C1 segment of cervical spinal cord (tissue), 14 donors: ENCODE measurements at places on chromosomes 12 and 14.

- DNase-seq = no peak
These were observed 74.9 kb downstream of the ANO2 start for GRCh38 chr12:5870183-5870582.

- DNase-seq = peak; percentile 81
These were observed at the start of gene SLC8B1 for GRCh38 chr12:113334786-113335539. TSS of gene SLC8B1 (minus strand) at chr12:113335109. CDS start at chr12:113332878, 2,231 bp downstream.

GRCh38 chr12:59980476-59980875, 384.6 kb downstream of the SLC16A7 start:
- no peak for DNase-seq

- no peak for DNase-seq
These were observed 162.1 kb downstream of the TMTC2 start for GRCh38 chr12:82848845-82849244.

DNA sequence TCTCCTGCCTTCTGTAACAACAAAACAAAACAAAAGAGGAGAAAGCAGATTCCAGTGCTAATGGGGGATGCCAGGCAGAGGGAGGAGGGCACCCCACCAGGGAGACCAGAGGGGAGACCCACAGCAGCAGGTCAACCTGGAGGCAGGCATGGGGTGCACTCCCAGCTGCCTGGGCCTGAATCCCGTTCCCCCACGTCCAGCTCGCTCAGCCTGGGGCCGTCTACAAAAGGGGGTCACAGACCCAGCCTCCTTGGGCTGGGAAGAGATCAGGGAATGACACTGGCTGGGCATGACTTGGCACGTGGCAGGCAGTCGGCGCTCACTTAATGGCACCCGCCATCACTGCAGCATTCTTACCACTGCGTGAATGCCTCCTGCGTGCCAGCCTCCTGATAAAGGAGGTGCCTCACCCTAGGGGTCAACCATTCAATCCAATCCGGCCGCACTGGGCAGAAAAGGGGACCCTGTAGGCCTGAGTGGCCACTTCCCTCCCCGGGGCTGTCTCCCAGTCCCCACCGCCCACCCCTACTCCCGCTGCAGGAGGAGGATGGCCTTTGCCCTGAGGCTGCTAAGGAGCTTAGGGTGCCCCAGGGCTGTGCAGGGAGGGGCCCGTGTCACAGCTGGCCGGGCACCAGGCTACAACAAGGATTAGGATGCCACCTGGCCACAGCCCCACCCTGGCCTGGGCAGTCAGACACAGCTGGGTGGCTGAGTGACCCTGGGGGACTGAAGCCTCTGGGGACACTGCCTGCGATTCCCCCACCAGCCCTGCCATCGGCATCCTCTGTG, 87.5 kb downstream of the NCOR2 start:
- DNase-seq = no peak

DNA sequence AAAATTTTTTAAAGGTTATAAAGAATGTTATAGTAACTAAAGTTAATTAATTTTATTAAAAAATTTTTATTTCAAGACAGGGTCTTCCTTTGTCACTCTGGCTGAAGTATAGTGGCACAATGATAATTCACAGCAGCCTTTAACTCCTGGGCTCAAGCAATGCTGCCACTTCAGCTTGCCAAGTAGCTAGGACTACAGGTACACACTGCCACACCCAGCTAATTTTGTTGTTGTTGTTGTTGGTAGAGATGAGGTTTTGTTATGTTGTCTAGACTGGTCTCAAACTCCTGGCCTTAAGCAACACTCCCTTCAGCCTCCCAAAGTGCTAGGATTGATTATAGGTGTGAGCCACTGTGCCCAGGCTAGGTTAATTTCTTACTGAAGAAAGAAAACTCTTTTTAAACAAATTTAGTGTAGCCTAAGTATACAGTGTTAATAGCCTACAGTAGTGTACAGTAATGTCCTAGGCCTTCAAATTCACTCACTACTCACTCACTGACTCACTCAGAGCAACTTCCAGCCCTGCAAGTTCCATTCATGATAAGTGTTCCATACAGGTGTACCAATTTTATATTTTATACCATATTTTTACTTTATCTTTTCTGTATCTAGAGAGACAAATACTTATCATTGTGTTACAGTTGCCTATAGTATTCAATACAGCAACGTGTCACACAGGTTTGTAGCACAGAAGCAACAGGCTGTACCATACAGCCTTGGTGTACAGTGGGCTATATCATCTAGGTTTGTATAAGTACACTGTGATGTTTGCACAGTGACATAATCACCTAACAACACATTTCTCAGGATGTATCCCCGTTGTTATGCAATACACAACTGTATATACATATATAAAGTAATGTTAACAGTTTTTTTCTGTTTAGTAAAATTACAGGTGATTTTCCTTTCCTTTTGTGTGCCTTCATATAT, 24.7 kb upstream of the DNAAF2 start:
- no peak for DNase-seq

DNA sequence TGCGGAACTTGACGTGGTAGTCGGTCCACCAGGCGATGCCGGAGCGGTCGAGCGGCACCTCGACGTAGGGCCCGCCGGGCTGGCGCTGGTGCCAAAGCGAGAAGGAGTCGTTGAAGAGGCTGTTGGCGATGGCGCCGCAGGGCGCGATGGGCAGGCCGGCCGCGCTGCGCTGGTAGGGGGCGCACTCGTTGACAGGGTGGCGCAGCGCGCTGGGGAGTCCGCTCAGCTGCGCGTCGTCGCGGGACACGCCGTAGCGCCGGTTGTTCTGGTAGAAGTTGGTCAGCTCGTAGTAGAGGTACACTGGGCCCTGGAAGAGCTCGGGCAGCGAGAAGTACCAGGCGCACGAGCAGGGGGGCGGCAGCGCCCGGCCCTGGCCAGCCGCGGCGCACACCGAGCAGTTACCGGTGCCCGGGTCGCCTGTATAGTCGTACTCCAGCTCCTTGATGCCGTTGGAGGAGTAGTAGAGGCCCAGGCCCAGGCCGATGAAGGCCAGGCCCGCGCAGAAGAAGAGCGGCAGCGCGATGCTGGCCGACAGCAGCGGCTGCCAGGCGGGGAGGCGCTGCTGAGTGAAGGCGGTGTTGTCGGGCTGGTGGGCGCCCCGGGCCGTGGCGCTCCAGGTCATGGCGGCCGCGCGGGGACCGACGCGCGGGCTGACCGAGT, 482 bp downstream of the TMEM30B start:
- no peak for DNase-seq

DNA sequence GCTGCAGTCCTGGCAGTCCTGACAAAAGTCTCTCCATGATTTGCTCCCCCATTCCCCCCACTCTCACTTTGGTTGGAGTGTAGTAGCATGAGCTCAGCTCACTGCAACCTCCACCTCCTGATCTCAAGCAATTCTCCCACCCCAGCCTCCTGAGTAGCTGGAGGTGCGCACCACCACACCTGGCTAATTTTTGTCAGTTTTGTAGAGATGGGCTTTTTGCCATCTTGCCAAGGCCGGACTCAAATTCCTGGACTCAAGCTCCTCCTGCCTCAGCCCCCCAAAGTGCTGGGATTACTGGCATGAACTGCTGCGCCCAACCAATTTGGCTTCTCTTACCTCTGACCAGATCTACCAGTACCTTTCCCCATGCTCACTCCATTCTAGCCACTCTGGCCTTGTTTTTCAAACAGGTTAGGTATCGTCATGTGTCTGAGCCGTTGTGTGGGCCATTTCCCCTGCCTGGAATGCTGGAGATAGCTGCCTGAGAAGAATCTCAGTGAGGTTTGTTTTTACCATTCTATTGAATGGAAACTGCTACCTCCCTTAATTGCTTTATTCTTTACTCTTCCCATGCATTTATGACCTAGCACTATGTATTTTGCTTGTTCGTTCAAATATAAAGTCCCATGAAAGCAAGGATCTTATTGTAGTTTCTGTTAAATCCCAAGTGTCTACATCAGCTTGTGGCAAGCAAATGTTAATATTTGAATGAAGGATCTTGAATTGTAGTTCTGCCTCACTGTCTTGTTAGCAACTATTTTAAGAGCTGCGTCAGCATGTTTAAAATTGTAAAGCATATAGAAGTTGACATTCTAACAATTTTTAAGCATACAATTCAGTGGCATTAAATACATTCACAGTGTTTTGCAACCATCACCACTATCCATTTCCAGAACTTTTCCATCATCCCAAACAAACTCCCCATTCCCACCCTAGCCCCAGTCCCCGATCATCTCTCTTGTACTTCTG, 39.7 kb downstream of the CPSF6 start:
- no peak for DNase-seq

DNA sequence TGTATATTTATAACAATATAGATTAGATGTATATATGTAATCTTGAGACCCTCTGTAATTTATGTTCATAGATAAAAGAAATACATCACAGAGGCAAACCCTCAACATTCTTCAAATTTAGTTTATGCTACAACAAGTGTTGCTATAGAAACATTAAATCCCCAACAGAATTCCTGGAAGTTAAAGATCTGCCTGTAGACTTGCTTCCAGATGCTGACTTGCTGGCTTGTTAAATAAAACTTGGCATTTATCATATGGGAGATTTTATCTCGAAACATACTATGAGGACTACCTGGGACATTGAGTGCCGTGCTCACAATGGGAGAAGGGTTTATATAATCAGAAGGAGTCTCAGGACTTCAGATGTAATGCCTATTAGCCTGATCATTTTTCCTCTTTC, 136.3 kb upstream of the PLXNC1 start:
- no peak for DNase-seq

- DNase-seq = no peak
These were observed 77.0 kb upstream of the BCL11B start for GRCh38 chr14:99348816-99349614.

DNA sequence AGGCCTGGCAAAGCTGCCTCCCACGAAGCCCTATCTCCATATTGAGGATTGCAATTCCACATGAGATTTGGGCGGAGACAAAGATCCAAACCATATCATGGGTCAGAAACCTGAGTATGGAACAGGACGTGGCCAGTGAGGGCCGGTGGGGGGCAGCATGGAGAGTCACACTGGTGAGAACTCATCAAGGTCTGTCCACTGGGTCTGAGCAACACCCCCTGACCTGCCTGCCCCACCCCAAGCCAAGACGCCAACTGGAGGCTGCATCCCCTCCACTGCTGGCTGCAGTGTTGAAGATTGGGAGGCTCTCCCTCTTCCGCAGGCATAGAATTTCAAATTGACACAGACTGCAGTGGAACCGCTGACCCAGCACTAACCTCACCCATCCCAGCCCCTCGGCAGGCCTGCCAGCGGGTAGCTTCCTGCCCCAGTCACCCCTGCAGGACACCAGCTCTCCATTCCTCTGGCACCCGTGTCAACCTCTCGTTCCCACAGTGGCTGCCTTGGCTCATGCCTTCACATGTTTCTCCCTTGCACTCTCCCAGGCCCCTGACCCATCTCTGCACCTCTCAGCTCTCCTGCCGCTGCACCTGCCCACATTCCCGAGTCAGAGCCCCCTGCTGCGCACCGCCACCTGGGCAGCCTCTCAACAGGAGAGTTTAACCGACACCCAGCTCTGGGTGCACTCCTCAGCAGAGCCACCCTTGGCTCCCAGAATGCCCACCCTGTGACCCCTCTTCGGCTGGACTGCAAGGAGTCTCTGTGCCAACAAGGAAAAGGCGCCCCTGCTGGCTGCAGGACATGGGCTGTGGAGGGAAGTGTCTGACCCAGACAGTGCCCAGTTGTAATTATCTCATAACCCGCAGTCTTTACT, 45.2 kb upstream of the PPP2R5C start:
- DNase-seq = no peak

DNA sequence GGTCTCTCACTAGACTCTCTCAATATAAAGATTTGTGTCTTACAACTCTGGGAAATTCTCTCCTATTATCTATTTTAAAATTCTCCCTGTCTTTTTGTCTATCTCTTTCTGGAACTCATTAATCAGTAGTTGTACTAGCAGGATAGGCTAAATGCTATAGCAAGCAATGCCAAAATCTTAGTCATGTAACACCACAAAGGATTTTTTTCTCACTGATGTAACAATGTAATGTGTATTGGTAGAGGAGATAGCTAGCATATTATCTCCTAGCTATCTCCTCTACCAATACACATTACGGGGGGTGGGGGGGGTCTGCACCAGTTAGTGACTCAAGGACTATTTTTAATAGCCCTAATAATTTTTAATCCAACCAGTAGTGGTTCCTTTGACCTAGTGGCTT, 225.4 kb downstream of the KLHL28 start:
- no peak for DNase-seq

- DNase-seq = no peak
These were observed 136.0 kb upstream of the C14orf180 start for GRCh38 chr14:104443391-104444158.

GRCh38 chr14:92254786-92255185, 68.2 kb upstream of the SLC24A4 start:
- peak; percentile 64 for DNase-seq

GRCh38 chr12:124509676-124510300, 57.6 kb downstream of the NCOR2 start:
- DNase-seq = peak; percentile 71

GRCh38 chr14:101276309-101277091, 284.8 kb upstream of the DIO3 start:
- DNase-seq = no peak

GRCh38 chr14:82309199-82309598, 775.5 kb upstream of the SEL1L start:
- DNase-seq = no peak

- DNase-seq = no peak
These were observed 7.1 kb downstream of the RNASE7 start for GRCh38 chr14:21049271-21049673.

DNA sequence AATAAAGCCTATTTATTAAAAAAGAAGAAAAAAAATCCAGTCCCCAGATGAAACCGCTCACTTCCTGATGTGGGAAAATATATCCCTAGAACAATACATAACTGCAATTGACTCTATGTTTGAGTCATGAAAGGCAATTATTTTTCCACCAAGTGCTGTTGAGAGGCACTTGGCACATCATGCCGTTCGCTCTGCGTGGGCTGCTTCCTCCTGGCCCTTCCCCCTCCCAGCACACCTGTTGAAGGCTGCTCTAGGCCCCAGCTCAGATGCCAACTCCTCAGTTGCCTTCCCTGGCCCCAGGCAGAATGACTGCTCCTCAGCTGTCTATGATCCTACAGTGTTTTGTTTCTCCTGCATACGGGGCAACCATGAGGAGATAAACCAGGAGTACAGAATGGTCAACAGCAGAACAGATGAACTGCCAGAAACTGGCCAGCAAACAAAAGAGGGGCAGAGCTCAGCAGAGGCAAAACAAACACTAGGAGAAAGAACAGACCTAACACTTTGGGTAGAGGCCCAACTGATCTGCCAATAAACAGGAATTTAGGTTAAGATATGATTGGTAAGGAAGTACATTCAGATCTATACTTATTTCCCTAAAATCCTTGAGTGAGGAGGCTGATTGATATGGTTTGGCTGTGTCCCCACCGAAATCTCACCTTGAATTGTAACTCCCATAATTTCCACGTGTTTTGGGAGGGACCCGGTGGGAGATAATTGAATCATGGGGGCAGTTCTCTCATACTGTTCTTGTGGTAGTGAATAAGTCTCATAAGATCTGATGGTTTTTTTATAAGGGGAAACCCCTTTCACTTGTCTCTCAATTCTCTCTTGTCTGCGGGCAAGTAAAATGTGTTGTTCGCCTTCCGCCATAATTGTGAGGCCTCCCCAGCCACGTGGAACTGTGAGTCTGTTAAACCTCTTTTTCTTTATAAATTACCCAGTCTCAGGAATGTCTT, 58.6 kb downstream of the SLC38A1 start:
- DNase-seq = no peak

- DNase-seq = no peak
These were observed 92.8 kb downstream of the OTOGL start for GRCh38 chr12:80192087-80192486.
